ENCODE measurements at places on chromosomes 1 and 21.

GRCh38 chr1:237258871-237259270, 216.9 kb downstream of the RYR2 start:
- DNase-seq: no peak

GRCh38 chr1:20603504-20604464, 14.9 kb downstream of the CDA start:
- DNase-seq: peak; percentile 76

- DNase-seq: peak; percentile 41
Measured at GRCh38 chr1:166975361-166976129, at the start of gene ILDR2. Gene ILDR2 (minus strand): TSS chr1:166975540. CDS start chr1:166975268, 272 bp downstream.

- DNase-seq: peak; percentile 0
Measured at GRCh38 chr1:175673371-175674150, 69.8 kb downstream of the TNR start.

DNA sequence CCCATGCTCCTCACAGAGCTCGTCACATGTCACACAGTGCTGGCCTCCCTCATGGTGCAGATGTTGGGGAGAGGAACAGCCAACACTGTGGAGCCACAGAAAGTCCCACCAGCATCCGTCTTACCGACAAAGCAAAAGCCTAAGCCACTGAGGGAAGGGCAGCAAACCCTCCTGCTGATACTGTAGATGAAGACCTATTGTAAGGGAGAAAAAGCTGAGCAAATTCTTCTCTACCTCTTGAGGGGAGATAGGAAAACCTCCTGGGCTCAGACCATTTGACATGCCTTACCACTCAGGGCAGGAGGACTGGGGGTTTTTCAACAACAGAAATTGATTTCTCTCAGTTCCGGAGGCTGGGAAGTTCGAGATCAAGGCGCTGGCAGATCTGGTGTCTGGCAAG, 95.9 kb downstream of the WDR64 start:
- no peak for DNase-seq

GRCh38 chr1:231751415-231751814, 124.8 kb downstream of the DISC1 start:
- no peak for DNase-seq

GRCh38 chr1:231691618-231692259, 65.1 kb downstream of the DISC1 start:
- DNase-seq: peak; percentile 78

DNA sequence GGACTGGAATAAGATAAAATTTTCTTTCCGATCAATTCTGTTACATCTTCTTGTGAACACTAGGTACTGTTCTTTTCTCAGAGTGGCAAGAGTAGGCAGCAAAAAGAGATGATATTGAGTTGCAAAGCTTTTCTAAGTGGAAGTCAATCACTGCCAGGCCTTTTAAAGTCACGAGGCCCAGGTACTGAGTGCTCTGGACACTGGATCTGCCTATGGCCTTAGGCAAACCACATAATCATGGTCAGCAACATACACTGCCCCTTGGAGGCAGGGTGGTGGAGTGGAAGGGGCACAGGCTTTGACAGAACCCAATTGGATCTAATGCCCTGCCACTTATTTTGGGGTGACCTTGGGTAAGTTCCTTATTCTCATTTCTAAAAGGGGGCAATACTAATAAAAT, 41.5 kb downstream of the TSEN15 start:
- no peak for DNase-seq

DNA sequence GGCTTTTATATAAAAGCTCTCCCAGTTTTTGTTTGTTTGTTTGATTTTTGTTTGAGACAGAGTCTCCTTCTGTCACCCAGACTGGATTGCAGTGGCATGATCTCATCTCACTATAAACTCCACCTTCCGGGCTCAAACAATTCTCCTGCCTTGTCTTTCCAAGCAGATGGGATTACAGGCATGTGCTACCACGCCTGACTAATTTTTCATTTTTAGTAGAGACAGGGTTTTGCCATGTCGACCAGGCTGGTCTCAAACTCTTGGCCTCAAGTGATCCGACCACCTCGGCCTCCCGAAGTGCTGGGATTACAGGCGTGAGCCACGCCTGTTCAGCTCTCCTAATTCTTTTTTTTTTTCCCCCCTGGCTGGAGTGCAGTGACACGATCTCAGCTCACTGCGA, 4.4 kb downstream of the PCAT6 start:
- no peak for DNase-seq

- no peak for DNase-seq
Measured at GRCh38 chr1:39566441-39567137, 10.0 kb downstream of the PABPC4 start.

GRCh38 chr1:21550097-21550496, 40.9 kb downstream of the ALPL start:
- peak; percentile 56 for DNase-seq

GRCh38 chr21:26191609-26192008, 21.0 kb upstream of the APP start:
- DNase-seq: no peak

DNA sequence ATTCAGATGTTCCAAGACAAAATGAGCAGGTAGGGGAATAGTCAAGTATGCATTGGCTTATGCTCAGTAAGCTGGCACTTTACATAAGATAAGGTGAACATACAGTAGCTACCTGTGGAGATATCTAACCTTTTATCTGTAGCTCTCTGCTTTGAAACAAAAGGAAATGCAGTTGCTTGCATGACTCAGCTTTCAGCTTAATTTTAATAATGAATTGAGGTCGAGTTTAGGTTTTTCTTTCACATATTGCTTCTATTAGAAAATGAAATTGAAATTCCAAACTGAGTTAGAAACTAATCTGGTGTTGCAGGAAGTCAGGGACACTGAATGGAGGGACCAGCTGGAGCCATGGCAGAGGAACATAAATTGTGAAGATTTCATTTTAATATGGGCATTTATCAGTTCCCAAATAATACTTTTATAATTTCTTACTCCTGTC, 8.3 kb downstream of the FRRS1 start:
- no peak for DNase-seq

DNA sequence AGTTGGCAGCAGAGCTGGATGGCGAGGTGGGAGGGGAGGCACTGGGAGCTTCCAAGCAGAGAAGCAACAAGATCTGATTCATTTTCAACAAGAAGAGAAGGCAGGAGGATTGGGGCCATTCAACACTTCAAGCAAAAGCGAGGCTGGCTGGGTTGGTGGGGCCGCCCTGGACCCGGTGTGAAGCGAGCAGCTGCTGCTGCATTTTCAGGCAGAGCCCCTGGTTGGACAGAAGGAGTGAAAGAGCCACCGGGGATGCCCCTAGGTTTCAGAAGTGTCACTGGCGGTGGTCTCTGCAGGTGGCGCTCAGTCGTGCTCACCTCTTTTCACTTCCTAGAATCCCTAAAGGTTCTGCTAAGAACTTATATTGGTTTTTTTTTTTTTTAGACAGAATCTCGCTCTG, 18.0 kb downstream of the SLC2A7 start:
- no peak for DNase-seq

- DNase-seq: no peak
Measured at GRCh38 chr1:21287905-21288514, 2.3 kb downstream of the ECE1 start.

- DNase-seq: peak; percentile 53
Measured at GRCh38 chr21:45317398-45318145, 29.9 kb upstream of the POFUT2 start.

- DNase-seq: peak; percentile 92
Measured at GRCh38 chr1:184283999-184284398, 102.8 kb upstream of the C1orf21 start.

- peak; percentile 35 for DNase-seq
Measured at GRCh38 chr1:226660410-226661182, 78.5 kb downstream of the ITPKB start.

DNA sequence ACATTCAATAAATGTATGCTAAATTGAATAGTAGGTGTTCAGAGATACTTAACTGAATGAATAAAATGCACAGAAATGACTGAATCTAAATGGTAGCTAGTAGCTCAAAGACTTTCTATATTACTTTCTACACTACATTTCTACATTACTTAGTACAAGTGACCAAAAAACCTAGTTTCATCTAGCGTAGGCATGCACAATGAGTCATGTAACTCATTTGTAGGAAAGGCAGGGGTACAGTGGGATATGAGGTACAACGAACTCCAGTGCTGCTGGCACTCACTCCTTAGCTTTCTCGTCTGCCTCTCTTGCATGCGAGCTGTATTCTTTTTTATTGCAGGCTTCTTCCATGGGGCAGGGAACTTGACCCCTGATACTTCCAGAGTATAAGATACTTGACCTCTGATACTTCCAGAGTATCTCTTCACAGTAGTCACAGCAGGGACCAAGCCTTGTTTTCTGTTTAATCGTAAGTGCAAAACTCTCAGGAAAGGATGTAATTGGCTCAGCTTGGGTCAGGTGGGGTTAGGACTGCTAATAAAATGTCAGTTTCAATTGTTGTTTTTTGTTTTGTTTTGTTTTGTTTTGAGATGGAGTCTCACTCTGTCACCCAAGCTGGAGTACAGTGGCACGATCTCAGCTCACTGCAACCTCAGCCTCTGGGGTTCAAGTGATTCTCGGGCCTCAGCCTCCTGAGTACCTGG, 4.9 kb upstream of the ATP2B4 start:
- no peak for DNase-seq

DNA sequence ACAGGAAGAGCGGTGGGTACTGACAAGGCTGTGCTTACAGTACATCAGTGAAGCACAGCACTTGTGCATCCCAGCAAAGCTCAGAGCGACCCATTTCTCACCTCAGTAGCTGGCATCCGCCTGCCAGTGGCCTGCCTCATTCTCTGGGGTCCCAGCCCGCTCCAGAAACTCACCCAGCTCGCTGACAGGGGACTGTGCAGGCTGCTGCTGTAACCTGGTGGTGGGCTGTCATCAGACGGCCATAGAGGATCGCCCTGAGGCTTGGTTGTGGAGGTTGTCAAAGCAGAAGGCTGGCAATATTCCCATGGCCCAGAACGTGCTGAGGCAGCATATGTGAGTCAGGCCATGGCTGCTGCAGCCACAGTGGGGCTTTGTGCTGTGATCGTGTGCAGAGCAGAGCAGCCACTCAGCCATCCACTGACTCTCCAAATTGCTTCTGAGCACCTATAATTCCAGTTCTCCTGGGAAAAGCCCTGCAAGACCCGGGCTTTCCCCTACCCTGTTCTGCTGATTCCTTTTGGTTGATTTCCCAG, 13.6 kb upstream of the GPR137B start:
- DNase-seq: peak; percentile 37

GRCh38 chr1:164774819-164775654, 216.1 kb downstream of the PBX1 start:
- peak; percentile 65 for DNase-seq

GRCh38 chr1:42700006-42700405, 17.8 kb downstream of the YBX1 start:
- no peak for DNase-seq

- peak; percentile 78 for DNase-seq
Measured at GRCh38 chr1:68206848-68207689, 25.3 kb downstream of the WLS start.

GRCh38 chr1:33133478-33134105, 48.3 kb downstream of the TRIM62 start:
- DNase-seq: no peak

- no peak for DNase-seq
Measured at GRCh38 chr1:39378377-39378776, 113.1 kb upstream of the BMP8A start.

Measured in choroid plexus epithelial cell (primary cell).